ENCODE measurements at places on chromosomes 6 and 20.
A peak's percentile ranks its signal among the peaks of the same experiment; 100 is the strongest.

GRCh38 chr6:39952167-39952566 is 17.9 kb upstream of the MOCS1 start:
- no peak for DNase-seq

GRCh38 chr6:35160642-35161041 is 19.5 kb upstream of the TCP11 start:
- no peak for DNase-seq

GRCh38 chr6:143061597-143062385 is 1.1 kb downstream of the AIG1 start:
- no peak for DNase-seq

- DNase-seq: no peak
These were observed 69.7 kb downstream of the NUDT3 start for GRCh38 chr6:34322732-34323131.

DNA sequence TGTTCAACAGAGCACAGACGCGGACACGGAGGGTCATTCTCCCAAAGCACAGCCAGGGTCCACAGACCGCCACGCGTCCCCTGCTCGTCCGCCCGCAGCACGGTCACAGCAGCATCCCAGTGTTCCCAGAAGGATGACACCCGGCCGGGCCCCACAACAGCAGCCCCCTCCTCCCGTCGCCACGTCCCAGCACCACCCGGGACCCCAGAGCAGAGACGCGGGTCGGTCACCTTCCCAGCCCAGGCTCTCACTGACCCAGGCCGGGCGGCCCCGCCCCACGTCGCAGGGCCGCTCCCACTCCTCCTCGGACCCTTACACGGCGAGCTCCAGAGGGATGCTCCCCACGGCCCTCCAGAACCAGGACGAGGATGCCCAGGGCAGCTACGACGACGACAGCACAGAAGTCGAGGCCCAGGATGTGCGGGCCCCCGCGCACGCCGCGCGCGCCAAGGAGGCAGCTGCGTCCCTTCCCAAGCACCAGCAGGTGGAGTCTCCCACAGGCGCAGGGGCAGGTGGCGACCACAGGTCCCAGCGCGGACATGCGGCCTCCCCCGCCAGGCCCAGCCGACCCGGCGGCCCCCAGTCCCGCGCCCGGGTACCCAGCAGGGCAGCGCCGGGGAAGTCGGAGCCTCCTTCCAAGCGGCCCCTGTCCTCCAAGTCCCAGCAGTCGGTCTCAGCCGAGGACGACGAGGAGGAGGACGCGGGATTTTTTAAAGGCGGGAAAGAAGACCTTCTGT is 64.3 kb downstream of the FNDC1 start:
- no peak for DNase-seq

DNA sequence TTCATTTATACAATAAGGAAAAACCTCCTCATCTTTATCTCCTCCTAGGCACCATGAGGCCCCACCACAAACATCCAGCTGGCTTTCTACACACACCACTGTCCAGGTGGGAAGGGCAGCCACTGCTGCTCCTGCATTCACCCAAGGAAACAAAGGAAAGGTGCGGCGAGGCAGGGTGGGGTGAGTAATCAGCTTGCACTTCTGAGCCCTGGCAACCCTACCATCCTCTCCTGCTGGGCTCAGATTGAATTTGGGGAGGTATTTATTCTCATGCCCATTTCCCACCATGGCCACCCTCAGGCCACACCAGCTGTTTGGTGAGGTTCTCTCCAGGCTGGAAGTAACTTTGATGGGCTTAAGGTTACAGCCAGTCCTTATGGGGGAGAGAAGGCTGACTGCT is 31.2 kb upstream of the SPDEF start:
- DNase-seq: no peak

GRCh38 chr6:161303628-161304340 is 29.9 kb upstream of the AGPAT4 start:
- no peak for DNase-seq

DNA sequence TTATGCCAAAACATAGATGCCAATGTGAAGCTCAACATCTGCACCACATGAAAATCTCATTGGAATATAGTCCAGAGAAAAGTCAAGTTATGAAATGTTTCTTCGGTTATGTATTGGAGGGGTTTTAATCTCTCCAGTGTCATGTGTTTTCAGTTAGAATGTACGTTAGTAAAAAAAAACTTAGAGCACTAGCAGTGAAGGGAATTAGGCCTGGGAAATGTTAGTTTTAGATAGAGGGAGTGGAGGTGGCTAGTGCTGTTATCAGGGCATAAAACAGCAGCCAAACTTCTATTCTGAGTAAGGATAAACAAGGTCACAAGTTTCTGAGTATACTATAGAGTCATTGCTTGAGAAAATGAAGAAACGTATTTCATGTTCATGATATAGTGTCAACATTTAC is 42.9 kb downstream of the HDGFL1 start:
- no peak for DNase-seq

- DNase-seq: no peak
These were observed 1286.9 kb downstream of the EPHA7 start for GRCh38 chr6:92132457-92132856.

- peak; percentile 90 for DNase-seq
These were observed 114.5 kb downstream of the SLC22A3 start for GRCh38 chr6:160462551-160463109.

- DNase-seq: no peak
These were observed 133.7 kb downstream of the MYO6 start for GRCh38 chr6:75882734-75883133.

GRCh38 chr6:134491477-134491876 is 173.6 kb upstream of the SGK1 start:
- no peak for DNase-seq
